ENCODE measurements at places on chromosomes 1 and 21.

DNA sequence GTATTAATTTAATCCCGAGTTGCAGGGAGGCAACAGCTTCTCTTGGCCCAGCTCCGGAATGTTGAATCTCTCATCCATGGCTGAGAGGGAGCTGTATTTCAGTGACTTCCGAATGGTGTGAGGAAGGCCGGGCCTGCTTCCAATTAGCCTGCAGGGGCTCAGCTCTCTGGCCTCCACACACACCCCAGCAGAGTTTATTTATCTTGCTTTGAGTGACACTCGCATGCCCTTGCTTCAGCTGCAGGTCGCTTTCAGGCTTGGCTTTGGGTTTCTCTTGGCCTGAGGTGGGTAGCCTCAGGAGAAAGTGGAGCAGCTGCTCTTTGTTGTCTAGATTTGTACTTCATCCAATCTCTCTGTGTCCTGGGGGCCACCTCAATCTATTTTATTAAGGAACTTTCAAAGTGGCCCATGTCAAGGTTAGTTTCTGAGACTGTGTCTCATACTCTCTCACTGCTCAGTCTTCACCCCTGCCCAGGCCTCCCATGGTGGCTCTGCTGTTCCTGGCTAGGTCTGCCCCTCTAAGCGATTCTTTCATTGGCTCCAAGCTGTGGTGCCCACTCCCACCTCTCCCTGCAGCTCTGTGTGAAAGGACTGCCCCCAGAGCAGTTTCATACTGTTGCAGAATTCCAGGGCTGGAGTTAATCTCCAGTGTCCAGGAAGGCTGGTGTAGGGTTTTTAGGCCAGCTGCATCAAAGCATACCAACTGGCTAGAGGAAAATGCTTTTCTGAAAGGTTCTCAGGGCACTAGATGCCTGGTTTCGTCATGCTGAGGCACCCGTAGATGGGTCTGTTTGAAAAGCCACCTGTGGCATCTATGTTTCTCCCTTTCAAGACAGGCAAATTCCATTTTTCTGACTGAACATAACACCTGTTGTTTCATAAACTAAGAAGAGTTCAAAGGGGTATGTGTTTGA lies 153.5 kb downstream of the PLXNA2 start:
- DNase-seq: no peak

DNA sequence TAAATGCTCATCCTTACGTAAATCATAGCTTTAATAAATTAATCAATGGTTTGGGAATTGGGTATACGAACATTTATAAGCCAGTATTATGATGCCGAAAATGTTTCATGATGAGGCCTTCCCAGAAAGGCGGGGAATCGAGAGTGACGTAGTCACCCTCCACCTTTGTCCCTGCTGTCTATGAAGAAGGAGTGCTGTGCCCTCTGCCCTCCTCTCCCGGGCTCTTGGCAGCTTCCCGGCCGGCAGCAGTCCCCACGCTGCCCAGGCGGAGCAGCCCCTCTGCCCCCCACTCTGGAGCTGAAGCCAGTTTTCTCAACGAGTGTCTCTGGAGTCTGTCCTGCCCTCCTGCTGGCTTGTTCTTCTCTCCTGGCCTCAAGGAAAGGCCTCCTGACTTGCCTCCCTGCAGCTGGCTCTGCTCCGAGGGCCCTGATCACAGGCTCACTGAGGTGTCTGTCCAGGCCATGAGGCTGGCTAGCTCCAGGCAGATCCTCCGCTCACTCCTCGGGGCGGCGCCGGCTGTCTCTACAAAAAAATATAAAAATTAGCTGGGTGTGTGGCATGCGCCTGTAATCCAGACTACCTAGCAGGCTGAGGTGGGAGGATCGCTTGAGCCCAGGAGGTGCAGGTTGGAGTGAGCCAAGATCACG lies 150.7 kb upstream of the COL6A1 start:
- DNase-seq: no peak

DNA sequence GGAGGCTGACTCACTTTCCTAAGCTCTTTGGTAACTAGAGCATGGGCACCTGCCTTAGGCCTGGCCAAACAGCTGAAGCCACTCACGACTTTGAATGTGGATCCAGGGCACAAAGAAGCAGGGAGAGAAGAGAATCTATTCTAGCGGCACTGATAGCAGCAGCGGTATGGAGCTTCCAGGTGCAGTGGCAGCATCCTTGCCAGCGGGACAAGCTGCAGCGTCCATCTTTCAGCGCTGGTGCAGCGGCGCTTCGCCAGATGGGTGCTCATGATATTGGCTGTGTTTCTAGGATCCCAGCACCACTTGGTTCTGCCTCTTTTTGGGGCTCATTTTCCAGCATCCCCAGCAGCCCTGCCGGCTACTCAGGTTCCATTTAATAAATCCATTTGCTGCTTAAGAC lies 184.2 kb downstream of the SLC44A5 start:
- no peak for DNase-seq

GRCh38 chr1:52579415-52579814 lies 22.8 kb upstream of the GPX7 start:
- no peak for DNase-seq

GRCh38 chr1:240350910-240351331 lies 259.2 kb downstream of the FMN2 start:
- DNase-seq: no peak

GRCh38 chr1:234912548-234913277 lies 215.9 kb downstream of the TOMM20 start:
- DNase-seq: no peak

GRCh38 chr1:44820328-44821239 lies 12.3 kb downstream of the BTBD19 start:
- DNase-seq: no peak

GRCh38 chr1:165495858-165496205 lies 48.0 kb upstream of the LRRC52 start:
- DNase-seq: no peak

DNA sequence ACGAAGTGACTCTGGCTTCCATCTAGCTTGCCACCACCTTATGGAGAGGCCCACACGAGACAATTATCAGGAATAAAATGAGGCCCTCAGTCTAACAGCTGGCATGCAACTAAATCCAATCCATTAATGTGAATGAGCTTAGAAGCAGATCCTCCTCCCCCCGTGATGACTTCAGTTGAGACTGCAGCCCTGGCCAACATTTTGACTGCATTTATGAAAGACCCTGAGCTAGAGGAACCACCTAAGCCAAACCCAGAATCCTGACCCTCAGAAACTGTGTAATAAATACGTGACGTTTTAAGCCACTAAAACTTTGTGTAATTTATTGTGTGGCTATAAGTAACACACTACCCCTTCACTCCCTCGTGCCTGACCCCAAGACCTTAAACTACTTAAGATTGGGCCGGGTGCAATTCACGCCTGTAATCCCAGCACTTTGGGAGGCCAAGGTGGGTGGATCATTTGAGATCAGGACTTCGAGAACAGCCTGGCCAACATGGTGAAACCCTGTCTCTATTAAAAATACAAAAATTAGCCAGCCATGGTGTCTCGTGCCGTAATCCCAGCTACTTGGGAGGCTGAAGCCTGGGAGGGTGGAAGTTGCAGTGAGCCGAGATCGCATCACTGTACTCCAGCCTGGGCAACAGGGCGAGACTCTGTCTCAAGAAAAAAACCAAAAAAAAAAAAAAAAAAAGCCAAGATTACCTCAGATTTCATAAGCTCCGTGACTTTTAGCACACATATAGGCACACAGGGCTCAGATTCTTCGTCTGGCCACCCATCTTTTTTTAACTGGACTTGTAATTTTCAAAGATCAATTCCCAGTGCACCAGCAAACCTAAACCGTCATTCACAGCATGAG lies 72.5 kb downstream of the ENAH start:
- no peak for DNase-seq

DNA sequence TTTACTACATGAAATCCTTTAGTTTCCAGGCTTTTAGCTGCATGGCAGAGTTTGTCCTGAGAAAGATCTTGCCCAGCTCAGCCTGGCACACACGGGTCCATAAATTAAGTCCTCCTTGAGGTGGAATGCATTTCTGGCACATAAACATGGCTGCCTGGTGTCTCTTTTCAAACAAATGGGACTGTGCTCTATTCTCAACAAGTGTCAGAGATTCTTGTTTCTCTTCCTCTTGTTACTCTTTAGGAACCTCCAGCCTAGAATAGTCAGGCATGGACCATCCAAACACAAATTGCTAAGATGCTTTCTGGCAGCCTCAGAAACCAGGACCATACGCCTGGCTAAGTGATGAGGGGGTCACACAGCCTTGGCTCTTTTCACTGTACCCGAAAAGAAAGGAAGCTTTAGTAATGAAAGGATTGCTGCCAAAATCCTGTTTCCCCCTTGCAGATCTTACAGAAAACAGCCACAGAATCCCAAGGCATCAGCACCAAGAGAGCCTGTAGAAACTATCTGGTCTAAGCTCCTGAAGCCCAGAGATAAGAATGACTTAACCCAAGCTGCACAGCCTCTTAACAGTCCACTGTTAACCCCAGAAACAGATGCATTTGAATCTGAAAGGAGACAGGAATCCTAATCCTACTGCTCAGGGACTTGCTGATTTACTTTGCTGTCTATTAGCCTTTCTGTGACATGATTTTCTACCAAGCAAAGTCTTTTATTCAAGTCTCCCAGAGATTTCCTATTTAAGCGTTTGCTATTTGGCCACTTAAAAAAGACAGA lies 31.9 kb upstream of the NRDC start:
- DNase-seq: no peak

DNA sequence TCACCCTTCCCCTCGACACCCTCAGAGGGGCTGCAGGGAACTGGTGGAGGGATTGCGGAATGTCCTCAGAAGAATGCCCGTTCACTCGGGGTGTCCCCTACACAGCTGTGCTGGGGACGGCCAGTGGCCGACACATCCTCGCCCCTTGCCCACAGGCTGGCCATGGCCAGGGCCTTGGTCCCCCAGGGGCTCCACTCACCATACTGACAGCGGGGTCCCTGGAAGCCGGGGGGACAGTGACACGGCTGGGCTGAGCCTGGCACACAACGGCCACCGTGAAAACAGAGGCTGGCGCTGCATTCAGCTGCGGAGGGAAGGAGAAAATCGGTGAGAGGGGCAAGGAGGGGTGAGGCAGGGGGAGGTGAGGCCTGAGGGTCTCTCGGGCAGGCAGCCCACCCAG lies 31.7 kb downstream of the MEGF6 start:
- DNase-seq: no peak

DNA sequence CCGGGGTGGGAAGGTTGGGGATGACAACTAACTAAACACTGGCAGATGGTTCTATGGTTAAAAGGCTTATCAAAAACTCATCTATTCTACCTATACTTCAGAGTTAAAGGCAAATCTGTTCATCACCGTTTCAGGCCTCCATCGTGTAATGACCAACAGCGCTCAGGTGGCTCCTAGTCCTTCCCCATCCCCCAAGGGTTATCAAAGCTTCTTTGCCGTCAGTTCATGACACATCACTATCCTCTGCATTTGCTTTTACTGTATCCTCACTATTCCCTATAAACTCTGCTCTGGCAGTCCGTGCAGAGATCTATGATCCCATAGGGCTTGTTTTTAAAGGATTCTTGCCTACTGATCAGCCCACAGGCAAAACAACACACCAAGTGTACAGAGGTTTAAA lies 8.2 kb downstream of the HMGN1 start:
- DNase-seq: no peak

- DNase-seq: no peak
Measured at GRCh38 chr1:209232197-209232596, 351.3 kb upstream of the CAMK1G start.

DNA sequence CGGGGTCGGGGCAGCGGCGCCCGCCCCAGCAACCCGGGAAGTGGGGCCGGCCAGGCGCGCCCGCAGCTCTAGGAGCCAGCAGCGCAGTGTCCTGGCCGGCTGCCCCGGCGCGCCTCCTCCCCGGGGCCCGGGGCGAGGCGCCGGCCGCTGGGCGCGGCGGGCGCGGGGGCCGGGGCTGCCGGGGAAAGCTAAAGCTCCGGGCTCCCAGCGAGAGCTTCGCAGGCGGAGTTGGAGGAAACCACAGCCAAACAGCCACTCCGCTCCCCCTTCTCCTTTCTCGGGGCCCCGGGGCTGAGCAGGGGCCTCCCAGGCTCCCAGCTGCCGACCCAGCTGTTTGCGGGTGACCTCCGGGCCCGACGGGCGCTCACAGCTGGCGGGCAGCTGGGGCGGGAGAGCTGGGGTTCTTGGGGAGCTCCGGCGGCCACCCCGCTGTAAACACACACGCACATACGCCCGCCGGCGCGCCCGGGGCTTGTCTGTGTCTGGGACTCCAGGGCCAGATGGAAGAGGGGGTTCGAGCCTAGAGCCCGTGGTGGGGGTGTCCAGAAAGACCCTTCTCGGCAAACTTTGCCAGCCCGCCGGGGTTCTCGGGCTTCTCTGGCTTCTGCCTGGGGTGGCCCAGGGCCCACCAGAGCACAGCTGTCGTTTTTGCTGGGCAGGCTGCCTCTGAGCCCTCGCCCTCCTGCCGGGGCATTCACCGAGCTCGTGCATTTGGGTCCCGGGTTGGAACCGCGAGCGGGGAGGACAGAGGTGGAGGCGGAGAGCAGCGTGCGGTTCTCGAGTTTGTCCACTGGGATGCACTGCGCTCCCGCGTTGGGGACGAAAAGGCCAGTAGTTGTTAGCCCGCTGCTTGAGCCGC lies 1.5 kb downstream of the AJAP1 start:
- DNase-seq: no peak

- DNase-seq: no peak
Measured at GRCh38 chr1:2210084-2210653, 15.6 kb upstream of the FAAP20 start.

GRCh38 chr1:168343566-168343965 lies 62.9 kb downstream of the TBX19 start:
- DNase-seq: no peak

GRCh38 chr1:21530368-21531016 lies 21.3 kb downstream of the ALPL start:
- no peak for DNase-seq

GRCh38 chr1:6870571-6870970 lies 85.3 kb downstream of the CAMTA1 start:
- DNase-seq: no peak

GRCh38 chr1:240217403-240217802 lies 125.7 kb downstream of the FMN2 start:
- DNase-seq: no peak

DNA sequence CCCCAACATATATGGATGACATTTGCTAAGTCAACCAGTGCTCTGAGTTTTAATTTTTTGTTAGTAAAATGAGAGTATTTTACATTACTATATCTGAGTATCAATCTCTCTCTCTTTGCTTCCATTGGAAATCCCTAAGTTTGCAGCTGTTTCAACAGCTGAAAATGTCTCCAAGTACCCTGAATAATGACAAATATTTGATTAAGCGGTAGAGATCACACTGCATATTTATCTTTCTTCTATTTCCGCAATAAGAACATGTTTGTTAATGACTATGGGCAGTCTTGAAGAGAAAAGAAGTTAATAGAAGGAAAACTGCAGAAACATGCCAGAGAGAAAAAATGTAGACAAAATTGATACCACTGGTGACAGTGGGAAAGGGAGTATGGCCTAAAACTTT lies 1117.5 kb downstream of the NCAM2 start:
- no peak for DNase-seq

GRCh38 chr21:25939396-25939761 lies 204.6 kb downstream of the GABPA start:
- no peak for DNase-seq

DNA sequence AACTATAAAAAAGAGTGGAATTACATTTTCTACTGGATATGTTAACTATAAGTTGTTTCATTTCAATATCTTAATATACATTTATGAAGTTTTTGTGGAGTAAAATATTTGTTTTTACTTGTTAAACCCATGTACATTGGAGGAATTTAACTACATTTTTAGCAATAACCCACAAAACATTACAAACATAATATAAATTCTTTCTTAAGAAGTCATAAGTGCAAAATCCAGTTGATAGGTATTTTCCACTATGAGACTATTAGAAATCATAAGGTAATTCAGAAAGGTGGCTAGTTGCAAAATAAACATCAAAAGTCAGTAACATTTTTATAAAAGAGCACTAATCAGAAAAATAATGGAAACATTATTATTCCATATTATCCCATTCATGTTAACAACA lies 73.9 kb upstream of the RRP15 start:
- DNase-seq: no peak

All from naive thymus-derived CD4-positive, alpha-beta T cell (primary cell).